Activated naive CD8-positive, alpha-beta T cell treated with anti-CD3 and anti-CD28 coated beads, Interleukin-2, amount 10 ng/mL, durations not matched to agents 7 days and 5 days (primary cell): ENCODE measurements at places on chromosomes 3 and 15. TPM values are rescaled to one million over a fixed set of nuclear protein-coding genes. Genes with fewer than 3 reads are reported as not detected.

GRCh38 chr15:68482246-68482645 is 50.3 kb upstream of the ITGA11 start:
- no peaks in the 10 kb centered on the region for H3K36me3 ChIP-seq
- H3K27me3 ChIP-seq, result peaks cover 36% of the 10 kb centered on the region
- no peak overlapping the region for H3K27ac ChIP-seq
- peaks cover 3% of the 10 kb centered on the region for H3K4me1 ChIP-seq
- DNase-seq, result no peak

Gene FRMD5
- total RNA-seq, result not detected

Gene UBE2E2
- total RNA-seq, result 5.7 TPM

DNA sequence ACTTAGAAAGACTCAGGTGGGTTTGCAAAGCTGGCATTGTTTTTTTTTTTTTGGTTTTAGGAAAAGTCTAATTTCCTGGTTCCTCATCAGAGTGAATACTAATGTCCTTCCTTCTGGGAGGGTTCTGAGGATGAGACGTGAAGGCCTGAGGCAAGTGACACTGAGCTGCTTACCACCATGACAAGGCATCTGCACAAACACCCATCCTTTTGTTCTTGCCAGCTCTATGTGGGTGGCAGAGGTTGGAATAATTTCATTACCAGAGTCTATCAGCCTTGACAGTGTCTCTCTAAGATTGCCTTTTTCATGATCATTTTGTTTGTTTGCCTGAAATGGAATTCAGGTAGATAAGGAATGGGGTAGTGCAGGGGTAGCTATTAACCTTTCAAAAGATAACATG is 17.1 kb downstream of the RTP4 start:
- no peak for DNase-seq
- H3K27me3 ChIP-seq, result peaks cover 20% of the 10 kb centered on the region
- no peak overlapping the region for H3K4me3 ChIP-seq
- H3K27ac ChIP-seq, result no peak overlapping the region
- H3K4me1 ChIP-seq, result no peaks in the 10 kb centered on the region

Gene GABRB3
- total RNA-seq, result not detected

Gene CCDC33
- total RNA-seq, result 0.17 TPM

Gene SST
- not detected for total RNA-seq

Gene LIPH
- total RNA-seq, result not detected

Gene CCR9
- 19.4 TPM for total RNA-seq

Gene CCDC12
- 60.0 TPM for total RNA-seq

Gene LCTL
- not detected for total RNA-seq

Gene RARB
- not detected for total RNA-seq

Gene ACP3
- not detected for total RNA-seq

DNA sequence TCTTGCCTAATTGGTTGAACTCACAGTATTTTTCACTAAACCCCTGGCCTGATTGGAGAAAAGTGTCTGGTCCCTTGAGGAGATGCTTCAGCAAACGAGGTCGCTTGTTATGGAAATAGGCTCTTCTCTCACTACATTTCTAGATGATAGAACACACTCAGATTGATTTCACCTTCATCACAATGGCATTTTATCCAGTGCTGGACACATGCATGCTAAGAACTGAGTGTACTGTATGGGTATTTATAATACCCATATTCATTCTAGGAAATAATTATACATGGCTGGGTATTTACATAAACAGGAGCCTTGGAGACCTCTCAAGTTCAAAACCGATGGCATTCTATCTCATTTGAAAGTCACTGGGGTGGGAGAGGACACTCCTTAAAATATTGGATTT is 444.9 kb downstream of the LPP start:
- peaks cover 4% of the 10 kb centered on the region for H3K36me3 ChIP-seq
- no peaks in the 10 kb centered on the region for H3K4me1 ChIP-seq
- no peak for DNase-seq
- H3K27me3 ChIP-seq, result no peaks in the 10 kb centered on the region
- H3K4me3 ChIP-seq, result no peak overlapping the region

DNA sequence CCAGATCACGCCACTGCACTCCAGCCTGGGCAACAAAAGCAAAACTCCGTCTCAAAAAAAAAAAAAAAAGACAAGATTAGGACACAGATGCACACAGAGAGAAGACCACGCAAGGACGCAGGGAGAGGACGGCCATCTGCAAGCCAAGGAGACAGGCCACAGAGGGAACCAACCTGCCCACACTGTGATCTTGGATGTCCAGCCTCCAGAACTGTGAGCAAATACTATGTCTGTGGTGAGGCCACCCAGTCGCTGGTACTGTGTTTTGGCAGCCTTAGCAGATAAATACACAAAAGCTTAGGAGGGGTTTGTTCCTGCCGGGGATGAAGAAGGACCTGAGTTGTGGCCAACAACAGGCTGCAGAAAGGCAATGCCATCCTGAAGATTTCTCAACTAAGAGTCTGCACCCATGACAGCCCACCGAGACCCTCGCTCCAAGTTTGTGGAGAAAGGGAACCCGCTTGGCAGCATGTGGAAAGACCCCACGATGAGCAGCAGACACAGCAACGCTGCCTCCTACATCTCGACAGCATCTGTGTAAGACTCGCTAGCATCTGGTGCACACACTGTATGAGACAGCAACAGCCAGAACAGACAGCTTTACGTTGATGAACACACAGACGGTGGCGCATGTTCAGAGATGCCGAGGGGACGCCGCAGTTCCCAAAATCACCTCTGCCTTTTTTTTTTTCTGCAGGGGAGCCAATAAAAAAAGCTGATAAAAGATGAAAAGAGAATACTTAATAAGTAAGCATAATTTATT is 13.7 kb downstream of the CYFIP1 start:
- H3K27me3 ChIP-seq, result no peaks in the 10 kb centered on the region
- no peak overlapping the region for H3K27ac ChIP-seq
- H3K4me1 ChIP-seq, result no peaks in the 10 kb centered on the region
- DNase-seq, result no peak
- no peaks in the 10 kb centered on the region for H3K36me3 ChIP-seq
- no peak overlapping the region for H3K4me3 ChIP-seq

DNA sequence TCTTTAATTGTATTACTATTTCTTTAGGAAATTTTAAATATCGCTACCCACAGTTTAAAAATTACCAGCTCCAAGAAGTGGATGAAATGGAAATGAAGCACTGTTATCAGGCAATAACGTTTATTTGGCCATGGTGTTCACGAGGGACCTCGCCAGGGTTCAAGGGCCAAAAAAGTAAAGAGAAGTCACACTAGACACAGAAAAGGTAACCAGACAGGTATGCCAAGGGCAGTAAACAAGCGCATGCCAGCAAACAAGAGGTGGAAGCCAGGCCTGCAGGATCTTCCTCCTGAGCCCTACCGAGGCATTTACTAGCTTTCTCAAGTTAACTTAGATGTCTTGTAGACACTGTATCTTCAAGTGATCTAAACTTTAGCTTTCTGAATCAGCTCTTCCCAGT is 113.5 kb downstream of the PLD1 start:
- H3K4me3 ChIP-seq, result no peak overlapping the region
- H3K36me3 ChIP-seq, result no peaks in the 10 kb centered on the region
- H3K27me3 ChIP-seq, result peaks cover 24% of the 10 kb centered on the region
- no peak for DNase-seq
- no peak overlapping the region for H3K27ac ChIP-seq

DNA sequence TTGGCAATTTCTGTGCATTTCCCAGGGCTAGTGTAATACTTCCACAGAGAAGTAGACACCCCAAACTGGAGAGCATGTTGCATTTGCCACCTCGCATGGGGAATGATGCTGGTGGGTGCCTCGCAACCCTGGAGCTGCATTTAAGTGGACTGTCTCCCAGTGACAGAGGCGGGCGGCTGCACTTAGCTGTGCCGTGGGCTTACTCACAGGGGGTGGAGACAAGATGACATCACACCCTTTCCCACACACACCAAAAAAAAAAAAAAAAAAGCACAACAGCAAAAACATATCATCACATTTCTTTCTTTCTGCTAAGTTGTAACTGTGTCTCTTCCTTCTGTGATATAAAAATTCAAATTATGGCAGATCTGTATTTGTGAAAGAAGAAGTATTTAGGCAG is at the start of gene ABI3BP:
Gene ABI3BP (minus strand): TSS at position 113 of the 400 bp plus-strand sequence. CDS start 37 bp downstream, at position 76.
- DNase-seq, result no peak
- H3K27me3 ChIP-seq, result peaks cover 23% of the 10 kb centered on the region
- H3K27ac ChIP-seq, result no peak within 1 kb of the TSS
- no peaks in the 10 kb centered on the region for H3K36me3 ChIP-seq
- H3K4me3 ChIP-seq, result no peak within 1 kb of the TSS

DNA sequence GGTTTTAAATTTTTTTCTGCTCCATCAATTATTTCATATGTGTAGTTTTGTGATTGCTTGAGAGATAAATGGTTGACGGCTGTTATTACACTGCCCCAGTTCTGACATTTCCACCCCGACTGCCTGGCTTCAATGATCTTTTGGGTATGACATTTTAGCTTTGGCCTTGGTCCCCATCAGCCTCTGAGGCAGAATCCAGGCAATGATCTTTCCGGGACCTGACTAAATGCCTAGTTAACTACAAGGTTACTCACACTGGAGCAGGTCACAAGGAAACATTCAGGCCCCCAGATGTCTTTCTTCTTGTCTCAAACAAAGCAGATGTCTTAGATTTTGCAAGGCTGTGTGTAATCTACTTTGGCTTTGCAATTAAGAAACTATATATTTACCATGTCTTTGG is 61.1 kb upstream of the TMCO5A start:
- H3K4me1 ChIP-seq, result no peaks in the 10 kb centered on the region
- H3K27ac ChIP-seq, result no peak overlapping the region
- no peak for DNase-seq
- H3K4me3 ChIP-seq, result no peak overlapping the region

Gene SNRPA1
- total RNA-seq, result 121 TPM

Gene TRAK1
- 32.7 TPM for total RNA-seq

DNA sequence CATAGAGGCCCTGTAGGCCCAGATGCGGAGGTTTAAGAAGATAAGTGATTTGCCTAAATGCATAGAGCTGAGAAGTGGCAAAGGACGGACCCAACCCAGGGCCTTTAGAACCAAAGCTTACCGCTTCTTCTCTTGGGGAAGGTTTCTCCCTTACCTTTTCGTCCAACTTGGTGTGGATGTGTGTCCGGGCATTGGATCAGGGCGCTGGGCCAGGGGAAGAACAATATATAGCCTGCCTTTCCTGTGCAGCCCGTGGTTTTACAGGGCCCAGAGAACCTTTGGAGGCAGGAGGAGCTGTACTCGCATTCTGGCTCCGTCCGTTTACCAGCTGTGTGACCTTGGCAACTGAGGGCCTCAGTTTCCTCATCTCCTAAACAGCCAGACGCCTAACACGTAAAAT is 686 bp upstream of the P3H2 start:
- H3K36me3 ChIP-seq, result no peaks in the 10 kb centered on the region
- H3K4me1 ChIP-seq, result peaks cover 4% of the 10 kb centered on the region
- H3K4me3 ChIP-seq, result no peak overlapping the region
- H3K27me3 ChIP-seq, result peaks cover 56% of the 10 kb centered on the region
- H3K27ac ChIP-seq, result no peak overlapping the region
- DNase-seq, result no peak

GRCh38 chr15:22827125-22827524 is 11.3 kb upstream of the NIPA2 start:
- peaks cover 10% of the 10 kb centered on the region for H3K36me3 ChIP-seq
- H3K4me1 ChIP-seq, result no peaks in the 10 kb centered on the region
- H3K27me3 ChIP-seq, result no peaks in the 10 kb centered on the region
- H3K4me3 ChIP-seq, result no peak overlapping the region
- DNase-seq, result no peak
- no peak overlapping the region for H3K27ac ChIP-seq

GRCh38 chr3:133268726-133269134 is 131.1 kb upstream of the BFSP2 start:
- H3K27ac ChIP-seq, result no peak overlapping the region
- peaks cover 2% of the 10 kb centered on the region for H3K4me1 ChIP-seq
- H3K27me3 ChIP-seq, result peaks cover 10% of the 10 kb centered on the region
- H3K4me3 ChIP-seq, result no peak overlapping the region
- no peaks in the 10 kb centered on the region for H3K36me3 ChIP-seq

GRCh38 chr15:90019611-90020010 is 18.5 kb downstream of the ZNF710 start:
- no peaks in the 10 kb centered on the region for H3K27me3 ChIP-seq
- peak; percentile 10 for DNase-seq
- no peak overlapping the region for H3K4me3 ChIP-seq
- peaks cover 11% of the 10 kb centered on the region for H3K36me3 ChIP-seq
- H3K4me1 ChIP-seq, result peaks cover 22% of the 10 kb centered on the region

Gene CFAP20DC
- 1.8 TPM for total RNA-seq

DNA sequence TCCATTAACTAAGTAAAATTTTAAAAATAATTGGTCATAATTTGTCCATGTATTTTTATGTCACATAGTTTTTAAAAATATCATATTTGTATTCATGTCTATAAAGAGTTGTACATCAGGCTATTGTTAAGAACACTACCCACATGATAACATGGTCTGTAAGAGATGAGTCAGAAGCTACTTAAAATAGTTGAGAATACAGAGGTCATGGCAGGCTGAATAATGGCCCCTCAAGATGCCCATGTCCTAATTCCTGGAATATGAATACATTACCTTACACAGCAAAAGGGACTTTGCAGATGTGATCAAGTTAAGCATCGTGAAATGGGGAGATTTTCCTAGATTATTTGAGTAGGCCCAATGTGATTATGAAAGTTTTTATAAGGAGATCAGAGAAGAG is 782.9 kb upstream of the GOLIM4 start:
- H3K27ac ChIP-seq, result no peak overlapping the region
- no peaks in the 10 kb centered on the region for H3K27me3 ChIP-seq
- no peak overlapping the region for H3K4me3 ChIP-seq
- no peaks in the 10 kb centered on the region for H3K36me3 ChIP-seq
- DNase-seq, result no peak

- H3K36me3 ChIP-seq, result peaks cover 17% of the 10 kb centered on the region
- no peaks in the 10 kb centered on the region for H3K4me1 ChIP-seq
- DNase-seq, result no peak
- no peak overlapping the region for H3K4me3 ChIP-seq
Measured at GRCh38 chr3:123267821-123268220, 66.1 kb downstream of the SEC22A start.

- H3K27ac ChIP-seq, result no peak overlapping the region
- no peaks in the 10 kb centered on the region for H3K36me3 ChIP-seq
- DNase-seq, result no peak
- no peak overlapping the region for H3K4me3 ChIP-seq
Measured at GRCh38 chr3:152737021-152737908, 97.7 kb upstream of the P2RY1 start.

Gene NISCH
- 125 TPM for total RNA-seq

DNA sequence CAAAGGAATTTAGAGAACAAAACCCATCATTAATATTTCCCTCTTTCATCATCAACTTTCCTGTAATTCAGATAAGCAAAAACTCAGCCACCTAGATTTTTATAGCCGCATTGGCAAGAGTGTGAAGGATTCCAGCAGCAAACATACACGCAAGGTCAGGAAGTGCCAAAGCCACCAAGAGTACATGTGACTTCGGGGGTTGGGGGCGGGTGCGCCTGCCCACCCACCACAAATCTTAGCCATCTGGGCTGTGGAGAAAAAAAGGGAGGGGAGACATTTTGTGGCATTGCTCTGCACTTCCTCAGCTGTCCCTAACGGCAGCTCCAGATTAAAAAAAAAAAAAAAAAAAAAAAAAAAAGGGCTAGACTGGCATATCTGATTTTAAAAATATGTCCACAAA is 148.4 kb downstream of the TNIK start:
- H3K4me3 ChIP-seq, result peak overlapping the region; percentile 36
- peaks cover 21% of the 10 kb centered on the region for H3K4me1 ChIP-seq
- peaks cover 8% of the 10 kb centered on the region for H3K36me3 ChIP-seq
- DNase-seq, result no peak
- H3K27me3 ChIP-seq, result no peaks in the 10 kb centered on the region

Gene PLA2G4B
- 26.0 TPM for total RNA-seq

Gene GPR62
- total RNA-seq, result not detected

Gene DVL3
- 41.0 TPM for total RNA-seq
